ENCODE measurements at places on chromosomes 11 and 22.

DNA sequence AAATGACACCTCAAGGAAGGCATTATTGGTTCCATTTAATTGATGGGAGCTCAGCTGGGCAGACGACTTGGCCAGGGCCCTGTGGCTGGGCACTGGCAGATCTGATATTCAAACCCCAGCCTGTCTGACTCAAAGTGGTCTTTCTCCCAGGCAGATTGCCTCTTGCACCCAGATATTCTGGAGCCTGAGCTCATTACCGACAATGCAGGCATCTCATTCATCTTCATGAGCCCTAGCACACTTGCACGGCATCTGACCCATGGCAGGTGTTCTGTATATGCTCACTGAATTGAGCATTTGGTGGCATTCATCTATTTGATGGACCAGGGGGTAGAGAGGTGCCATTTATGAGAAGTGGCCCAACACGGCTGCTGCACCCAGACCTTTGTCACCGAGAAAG, 193.1 kb downstream of the DSCAML1 start:
- DNase-seq = no peak

DNA sequence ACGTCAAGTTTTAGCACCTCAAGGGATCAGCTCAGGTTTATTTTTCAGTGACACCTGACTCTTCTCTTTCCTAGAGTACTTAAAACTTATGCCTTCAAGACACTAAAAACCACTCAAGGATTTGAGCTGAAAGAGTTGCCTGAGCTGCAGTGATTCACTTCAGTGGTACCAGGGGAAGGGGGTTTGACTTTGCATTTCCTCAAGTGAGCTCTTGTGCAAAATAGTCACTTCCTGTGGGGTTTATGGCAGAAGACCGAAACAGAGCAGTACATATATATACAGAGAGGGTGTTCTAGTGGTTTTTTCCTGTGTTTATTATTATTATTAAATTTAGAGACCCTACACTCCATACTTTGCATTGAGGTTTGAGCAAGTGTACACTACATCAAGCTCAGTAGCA, 60.7 kb downstream of the DBX1 start:
- peak; percentile 22 for DNase-seq

DNA sequence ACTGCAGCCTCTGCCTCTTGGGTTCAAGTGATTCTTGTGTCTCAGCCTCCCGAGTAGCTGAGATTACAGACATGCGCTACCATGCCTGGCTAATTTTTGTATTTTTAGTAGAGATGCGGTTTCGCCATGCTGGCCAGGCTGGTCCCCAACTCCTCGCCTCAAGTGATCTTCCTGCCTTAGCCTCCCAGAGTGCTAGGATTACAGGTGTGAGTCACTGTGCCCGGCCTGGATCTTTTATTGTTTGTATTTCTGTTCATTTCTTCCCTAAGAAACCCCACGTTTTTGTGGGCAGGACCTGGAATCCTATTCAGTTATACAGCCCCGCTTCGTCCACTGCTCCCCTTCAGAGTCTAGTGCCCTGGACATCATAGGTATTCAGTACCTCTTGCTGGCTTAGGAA, 28.7 kb downstream of the ZBTB16 start:
- no peak for DNase-seq

- no peak for DNase-seq
These were observed 15.3 kb downstream of the CLPB start for GRCh38 chr11:72418834-72419560.

DNA sequence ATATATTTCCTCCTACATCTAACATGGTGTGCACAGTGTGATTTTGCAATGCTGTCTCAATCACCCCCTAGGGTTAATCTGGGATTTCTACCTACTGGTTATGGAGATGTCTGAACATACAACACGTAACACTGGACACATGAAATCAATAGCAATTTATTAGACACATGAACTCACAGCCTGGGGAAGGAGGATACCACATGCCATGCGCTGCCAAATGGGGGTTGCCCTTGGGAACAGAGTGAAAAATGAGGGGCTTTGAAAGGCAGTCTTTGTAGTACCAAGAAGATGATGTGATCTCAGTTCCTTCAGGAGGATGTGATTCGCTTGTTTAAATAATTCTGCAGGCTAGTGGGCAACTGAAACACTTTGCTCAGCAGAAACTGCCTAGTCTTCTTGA, 253.6 kb upstream of the LRRC4C start:
- DNase-seq = no peak

GRCh38 chr11:7575841-7576725, 62.3 kb downstream of the PPFIBP2 start:
- DNase-seq = peak; percentile 43

GRCh38 chr11:59756558-59756840, 1.3 kb downstream of the STX3 start:
- no peak for DNase-seq

GRCh38 chr11:14118072-14118471, 155.5 kb downstream of the SPON1 start:
- no peak for DNase-seq

GRCh38 chr11:18617688-18618341, 16.3 kb downstream of the SPTY2D1 start:
- peak; percentile 72 for DNase-seq

DNA sequence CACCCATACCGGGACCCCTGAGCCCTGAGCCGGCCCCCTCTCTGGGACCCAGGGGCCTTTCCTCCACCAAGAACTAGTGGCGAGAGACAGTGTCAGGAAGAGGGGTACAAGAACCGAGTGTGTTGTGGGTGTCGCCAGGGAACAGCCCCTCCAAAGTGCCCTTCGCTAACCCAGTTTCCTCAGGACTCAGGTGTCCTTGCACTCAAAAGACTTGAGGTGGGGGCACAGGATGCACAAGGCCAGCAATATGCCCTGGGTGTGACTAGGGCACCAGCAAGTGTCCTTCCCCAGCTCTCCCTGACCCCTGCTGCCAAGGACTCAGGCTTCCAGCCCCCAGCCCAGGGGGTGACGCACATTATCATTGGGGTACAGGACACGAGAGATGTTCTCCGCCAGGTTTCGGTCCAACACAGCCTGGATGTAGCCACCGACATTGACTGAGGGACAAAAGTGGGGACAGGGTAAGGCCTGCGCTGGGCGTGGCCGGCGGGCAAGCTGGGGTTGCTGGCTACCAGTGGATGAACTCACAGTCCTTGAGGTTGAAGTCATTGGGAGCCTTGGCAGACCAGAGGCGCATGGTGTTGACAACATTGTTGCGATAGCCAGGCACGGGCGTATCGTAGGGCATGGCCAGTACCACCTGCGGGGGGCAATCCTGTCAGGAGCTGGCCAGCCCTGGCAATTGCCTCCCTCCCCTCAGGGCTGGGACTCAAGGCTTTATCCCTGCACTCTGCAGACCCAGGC, 4.7 kb downstream of the PYGM start:
- no peak for DNase-seq

DNA sequence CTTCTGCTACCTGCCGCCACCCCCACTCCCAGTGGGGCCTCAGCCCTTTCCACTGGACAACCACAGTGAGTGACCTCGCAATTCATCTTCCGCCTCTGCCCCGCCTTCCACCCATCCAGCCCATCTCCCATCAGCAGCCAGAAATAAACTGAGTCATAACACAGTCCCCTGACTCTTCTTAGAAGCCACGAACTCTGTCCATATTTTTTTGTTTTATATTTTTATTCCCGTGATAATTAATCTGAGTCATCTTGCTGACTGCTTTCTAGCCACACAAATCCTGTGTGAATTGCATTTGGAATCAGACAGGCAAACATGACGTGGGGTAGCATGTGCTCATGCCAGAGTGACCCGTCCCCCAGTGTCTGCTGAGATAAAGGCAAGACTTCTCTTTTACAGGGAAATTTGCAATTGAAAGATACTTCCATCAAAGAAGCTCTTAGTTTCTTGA, 7.0 kb downstream of the FADD start:
- no peak for DNase-seq

DNA sequence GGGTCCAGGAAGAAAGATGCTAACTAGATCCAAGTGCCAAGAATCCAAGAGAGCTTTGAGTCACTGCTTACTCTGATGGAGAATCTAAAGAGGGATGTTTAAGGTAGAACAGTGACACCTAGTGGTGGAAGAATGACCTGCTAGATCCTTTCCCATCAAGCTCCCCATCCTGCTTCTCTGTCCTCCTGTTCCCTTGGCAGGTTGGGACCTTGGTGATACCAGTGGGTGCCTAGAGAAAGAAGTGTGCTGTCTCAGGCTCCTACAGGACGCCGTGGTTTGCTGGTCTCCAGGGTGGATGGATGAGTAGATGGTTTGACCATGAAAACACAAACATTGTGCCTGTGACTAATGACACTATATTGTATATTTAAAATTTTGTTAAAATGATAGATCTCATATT, 383.7 kb downstream of the TMEM135 start:
- DNase-seq = peak; percentile 48

GRCh38 chr11:125956391-125957134, 10.7 kb downstream of the VSIG10L2 start:
- no peak for DNase-seq
